ENCODE measurements at places on chromosomes 5 and 9.

GRCh38 chr5:149464796-149465489, 85.9 kb upstream of the IL17B start:
- no peak for DNase-seq

DNA sequence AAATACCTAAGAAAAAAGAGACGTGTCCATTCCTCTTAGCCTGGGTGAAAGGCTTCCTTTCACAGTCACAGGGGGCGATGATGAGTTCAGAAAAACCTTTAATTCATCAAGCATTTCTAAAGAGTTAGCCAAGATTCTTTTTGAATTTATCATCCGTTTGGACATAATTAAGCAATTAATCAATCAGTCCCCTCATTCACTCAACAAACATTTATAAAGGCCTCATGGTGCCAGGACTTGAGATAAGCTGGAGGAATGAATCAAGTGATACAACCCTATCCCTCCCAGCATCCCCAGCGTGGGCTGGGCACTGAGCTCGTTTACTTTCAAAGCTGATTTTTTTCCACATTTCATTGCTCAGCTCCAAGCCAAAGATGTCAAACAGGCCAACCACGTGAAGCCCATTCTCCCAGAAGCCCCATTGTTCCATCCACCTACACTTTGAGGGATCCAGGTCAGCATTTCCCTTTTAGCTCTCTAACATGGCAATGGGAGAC, 140.5 kb downstream of the SLIT3 start:
- DNase-seq, result no peak

- no peak for DNase-seq
Measured at GRCh38 chr5:78591972-78592700, 56.4 kb downstream of the LHFPL2 start.

DNA sequence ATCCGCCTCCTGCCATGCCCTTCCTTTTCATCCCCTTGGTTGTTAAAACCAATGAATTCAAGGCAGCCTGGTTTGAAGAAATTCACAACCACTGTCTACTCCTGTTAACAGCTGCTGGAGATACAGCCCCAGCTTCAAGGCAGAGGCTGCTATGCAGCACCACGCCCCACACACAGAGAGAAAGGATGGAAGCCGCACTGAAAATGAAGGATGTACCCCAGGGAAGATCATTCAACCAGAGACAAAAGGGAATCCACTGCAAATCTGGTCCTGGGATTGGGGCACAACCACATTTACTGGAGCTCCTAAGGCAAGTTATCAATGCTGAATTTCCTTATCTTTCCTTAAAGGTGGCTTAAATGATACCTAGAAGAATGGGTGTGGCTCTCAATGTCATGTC, 58.7 kb downstream of the DPYSL3 start:
- no peak for DNase-seq

DNA sequence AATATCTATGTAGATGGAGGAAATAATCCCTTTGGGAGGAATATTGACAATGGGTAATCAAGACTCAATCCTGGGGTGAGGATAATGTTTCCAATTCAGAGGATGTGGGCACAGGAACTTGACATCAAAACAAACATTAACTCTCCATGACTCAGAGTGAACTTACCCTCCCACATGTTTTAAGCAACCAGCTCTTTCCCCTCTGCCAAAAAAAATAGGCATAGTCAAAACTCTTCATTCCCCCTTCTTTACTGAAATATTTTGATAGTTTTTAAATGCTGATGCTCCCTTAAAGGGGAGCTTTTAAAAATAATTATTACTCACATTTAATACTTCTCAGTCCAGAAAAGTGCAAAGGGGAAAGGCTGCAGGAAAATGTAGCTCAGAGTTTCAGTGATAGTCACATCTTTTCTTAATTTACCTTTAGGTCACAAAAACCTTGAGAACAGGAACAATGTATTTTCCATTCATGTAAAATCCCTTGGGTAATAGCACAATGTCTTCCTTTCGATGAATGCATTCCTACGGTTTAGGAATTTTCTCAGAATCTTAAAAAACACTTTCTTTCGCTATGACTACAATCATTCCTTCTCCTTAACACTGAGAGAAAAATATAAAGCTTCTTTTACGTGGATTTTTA, 298.4 kb upstream of the GRAMD2B start:
- DNase-seq, result no peak

All from stimulated activated CD4-positive, alpha-beta T cell treated with anti-CD3 and anti-CD28 coated beads, TNF-alpha, amount 100 ng/mL, for 4 hours (primary cell).